ENCODE measurements at places on chromosomes 3 and 15.

DNA sequence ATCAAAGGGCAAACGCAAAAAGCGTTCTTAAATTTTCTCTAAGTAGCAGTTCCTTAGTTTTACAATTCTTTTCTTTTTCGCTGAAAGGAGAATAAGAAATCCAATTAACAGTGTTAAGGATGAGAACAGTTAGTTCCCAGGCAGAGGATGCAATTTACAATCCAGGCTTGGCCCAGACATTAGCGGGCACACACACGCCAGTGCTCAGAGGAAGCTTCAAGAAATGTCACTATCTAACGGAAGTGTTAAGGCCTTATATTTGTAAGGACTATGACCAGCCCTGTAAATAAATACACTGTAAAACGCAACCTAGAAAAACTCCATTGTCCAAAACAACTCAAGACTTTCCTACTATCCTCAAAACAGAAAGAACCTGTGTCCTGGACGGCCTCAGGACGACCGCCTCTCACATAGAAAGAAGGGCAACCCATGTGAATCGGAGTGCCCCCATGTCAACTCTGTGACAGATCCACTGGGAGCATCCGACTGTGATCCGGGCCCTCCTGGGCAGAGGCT is 1.3 kb downstream of the ACAP2 start:
- DNase-seq = no peak

DNA sequence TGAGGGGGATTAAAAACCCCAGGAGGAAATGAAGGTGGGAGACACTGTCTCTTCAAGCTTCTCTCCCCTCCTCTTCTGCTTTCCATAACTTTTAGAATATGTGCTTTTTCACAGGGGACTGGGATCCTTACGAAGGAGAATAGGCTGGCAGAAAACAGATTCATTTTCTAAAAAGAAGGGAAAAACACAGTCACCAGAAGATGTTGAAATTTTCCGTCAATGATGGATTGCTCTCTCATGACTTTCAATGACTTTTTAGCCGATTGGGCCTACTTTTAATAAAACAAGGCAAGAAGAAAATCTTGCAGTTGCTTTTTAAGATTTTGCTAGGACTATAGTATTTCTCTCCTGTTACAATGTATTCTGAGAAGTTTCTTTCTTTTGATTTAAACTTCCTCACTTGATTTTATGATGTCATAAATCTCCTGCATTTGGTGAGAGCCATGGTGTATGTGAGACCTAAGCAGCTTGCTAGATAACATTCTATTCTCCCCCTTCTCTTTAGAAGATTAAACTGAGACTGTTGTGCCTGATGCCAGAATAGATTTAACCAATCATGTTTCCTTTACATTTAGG is 241.2 kb downstream of the FEZF2 start:
- DNase-seq = no peak

- DNase-seq = no peak
These were observed 30.1 kb downstream of the POPDC2 start for GRCh38 chr3:119630128-119630879.

- no peak for DNase-seq
These were observed 82.0 kb downstream of the CHCHD4 start for GRCh38 chr3:14042680-14043079.

GRCh38 chr15:75069301-75069925 is 46.0 kb downstream of the PPCDC start:
- DNase-seq = no peak

- DNase-seq = no peak
These were observed 25.2 kb upstream of the IQSEC1 start for GRCh38 chr3:13098192-13098988.

GRCh38 chr3:132009241-132009640 is 25.6 kb downstream of the CPNE4 start:
- DNase-seq = no peak

DNA sequence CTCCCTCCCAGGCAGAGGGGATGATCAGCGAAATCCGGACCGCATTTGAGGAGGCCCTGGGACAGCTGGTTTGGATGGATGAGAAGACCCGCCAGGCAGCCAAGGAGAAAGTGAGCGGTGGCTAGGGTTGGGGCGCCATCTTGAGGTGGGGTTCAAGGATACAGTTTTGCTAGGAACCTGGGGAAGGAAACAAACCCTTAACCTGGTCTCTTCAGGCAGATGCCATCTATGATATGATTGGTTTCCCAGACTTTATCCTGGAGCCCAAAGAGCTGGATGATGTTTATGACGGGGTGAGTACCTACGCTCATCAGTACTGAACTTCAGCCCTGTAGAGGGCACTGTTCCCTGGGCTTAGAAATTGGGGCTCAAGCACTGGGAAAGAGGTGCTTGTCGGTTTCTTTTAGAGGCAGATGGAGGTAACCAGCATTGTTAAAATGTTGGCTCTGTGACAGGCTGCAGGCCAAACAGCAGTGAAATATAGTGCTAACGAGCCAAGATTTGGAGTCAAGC is 9.6 kb upstream of the PSMD2 start:
- no peak for DNase-seq

GRCh38 chr3:27216955-27217552 is 152.1 kb downstream of the NEK10 start:
- no peak for DNase-seq

DNA sequence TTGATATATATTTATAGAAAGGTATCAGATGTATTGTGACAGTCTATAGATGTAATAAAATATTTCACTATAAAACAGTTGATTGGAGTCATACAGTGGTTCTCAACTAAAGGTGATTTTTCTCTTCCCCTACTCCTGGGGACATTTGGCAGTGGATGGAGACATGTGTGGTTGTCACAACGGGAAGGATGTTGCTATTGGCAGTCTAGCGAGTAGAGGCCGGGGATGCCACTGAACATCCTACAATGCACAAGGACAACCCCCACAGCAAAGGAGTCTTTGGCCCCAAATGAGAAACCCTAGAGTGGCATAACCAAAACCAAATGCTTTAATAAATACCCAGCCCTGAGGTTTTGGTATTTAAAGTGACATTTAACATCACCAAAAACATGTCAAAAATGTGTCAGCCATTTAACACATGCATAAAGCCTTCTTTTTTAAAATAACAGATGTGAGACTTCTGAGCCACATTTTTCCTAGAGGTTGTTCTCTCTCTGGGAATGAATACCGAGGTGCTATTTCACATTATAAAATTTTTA is 367.5 kb downstream of the PTPRG start:
- DNase-seq = no peak

- no peak for DNase-seq
These were observed 140.2 kb upstream of the SETMAR start for GRCh38 chr3:4163011-4163410.

- no peak for DNase-seq
These were observed 53.2 kb downstream of the NIPA2 start for GRCh38 chr15:22891426-22892210.

GRCh38 chr3:7410782-7411181 is 549.9 kb downstream of the GRM7 start:
- no peak for DNase-seq

DNA sequence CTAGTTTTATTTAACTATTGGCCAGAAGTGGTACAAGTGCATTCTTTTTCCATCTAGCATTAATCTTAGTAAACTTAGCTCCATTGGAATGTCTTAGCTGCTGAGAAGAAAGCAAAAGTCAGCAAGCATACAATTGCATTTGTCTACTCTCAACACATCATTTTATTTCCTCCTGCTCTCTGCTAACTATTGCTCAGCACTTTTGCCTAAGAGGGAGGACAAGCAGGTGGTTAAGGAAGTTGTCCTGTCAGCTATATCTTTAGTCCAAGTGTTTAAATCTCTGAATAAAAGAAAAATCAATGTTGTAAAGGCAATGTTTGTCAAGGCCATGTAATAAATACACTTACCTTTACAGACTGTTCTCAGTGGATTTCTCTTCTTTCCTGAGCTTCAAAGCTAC is 51.0 kb downstream of the FHIT start:
- DNase-seq = no peak

DNA sequence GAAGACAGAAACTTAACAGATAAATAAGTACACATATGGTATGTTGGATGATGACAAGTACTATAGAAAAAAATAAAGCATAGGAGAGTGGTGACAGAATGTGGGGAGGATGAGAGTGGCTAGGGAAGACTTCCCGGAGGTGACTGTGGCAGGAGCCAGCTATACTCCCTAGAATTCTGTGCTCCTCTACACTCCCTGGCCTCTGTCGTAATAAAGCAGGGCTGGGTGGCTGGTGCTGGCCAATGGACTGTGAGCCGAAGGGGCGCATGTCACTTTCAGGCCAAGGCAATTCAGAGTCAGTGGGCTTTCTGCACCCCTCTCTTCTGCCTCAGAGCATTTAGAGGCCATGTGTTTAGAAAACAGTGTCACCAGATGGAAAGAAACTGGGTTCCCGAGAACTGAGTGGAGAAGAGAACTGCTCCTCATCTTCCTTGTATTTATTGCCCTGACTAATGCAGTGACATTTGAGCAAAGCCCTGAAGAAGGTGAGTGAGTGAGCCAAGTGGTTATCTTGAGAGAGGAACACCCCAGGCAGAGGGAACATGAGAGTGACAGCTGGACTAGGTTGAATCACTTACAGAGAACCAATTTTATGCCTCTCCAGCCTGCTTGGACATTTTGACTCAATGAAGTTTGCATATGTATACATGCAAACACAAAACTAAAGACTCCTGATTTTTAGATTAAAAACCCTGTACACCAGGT is 5.2 kb upstream of the VPS8 start:
- no peak for DNase-seq

GRCh38 chr3:29335438-29335837 is 54.6 kb downstream of the RBMS3 start:
- peak; percentile 70 for DNase-seq

- no peak for DNase-seq
These were observed 26.0 kb upstream of the MRPS22 start for GRCh38 chr3:139317660-139318430.

DNA sequence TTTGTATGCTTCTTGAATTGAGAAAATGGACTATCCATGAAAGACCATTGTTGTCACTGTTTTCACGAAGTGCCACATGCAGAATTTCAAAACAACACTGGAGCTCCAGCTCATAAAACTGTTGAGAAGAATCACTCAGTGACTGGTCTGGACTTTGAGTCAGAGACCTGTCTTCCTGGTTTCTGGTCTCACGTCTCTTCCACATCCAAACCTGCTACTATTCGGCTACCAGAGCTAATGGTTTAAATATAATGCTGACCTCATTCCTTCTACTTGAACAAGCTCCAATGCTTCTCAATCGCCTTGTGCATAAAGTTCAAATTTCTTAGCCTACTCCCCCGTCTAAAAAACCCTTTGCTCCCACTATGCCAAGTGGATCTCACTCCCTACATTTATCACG is 227.9 kb upstream of the NR2F2 start:
- no peak for DNase-seq

DNA sequence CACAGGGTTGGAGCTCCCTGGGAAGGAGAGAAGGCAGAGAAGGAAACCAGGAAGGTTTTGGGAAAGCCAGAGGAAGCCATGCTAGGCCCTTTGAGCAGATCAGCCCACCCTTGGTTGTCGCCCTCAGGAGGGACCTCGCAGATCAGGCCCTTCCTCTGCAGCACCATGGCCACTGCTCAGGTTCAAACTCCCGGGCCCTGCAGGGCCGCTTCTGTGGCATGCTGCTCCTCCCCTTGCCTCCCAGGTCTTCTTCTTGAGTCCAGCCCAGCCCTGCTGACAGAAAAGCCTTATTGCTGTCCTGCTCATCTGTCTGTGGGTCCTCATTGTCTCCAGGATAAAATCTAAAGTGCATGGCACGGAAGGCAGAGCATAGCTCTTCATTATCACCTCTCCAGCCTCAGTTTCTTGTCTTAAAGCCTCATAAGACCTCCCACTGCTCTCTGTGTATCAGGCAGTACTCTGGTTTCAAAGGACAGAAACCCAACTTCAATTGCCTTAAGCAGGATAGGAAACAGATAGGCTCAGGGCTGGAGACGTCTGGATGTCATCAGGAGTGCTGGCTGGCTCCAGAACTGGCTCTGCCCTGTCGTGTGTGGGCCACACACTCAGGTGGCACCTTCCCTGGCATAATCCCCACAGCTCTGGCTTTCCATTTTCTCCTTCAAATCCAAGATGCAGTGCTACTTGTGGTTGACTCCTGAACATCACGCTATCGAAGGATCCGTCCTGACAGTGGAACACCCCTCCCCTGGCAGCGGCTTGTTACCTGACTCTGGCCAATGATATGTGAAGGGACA is 118.5 kb downstream of the EEFSEC start:
- no peak for DNase-seq

DNA sequence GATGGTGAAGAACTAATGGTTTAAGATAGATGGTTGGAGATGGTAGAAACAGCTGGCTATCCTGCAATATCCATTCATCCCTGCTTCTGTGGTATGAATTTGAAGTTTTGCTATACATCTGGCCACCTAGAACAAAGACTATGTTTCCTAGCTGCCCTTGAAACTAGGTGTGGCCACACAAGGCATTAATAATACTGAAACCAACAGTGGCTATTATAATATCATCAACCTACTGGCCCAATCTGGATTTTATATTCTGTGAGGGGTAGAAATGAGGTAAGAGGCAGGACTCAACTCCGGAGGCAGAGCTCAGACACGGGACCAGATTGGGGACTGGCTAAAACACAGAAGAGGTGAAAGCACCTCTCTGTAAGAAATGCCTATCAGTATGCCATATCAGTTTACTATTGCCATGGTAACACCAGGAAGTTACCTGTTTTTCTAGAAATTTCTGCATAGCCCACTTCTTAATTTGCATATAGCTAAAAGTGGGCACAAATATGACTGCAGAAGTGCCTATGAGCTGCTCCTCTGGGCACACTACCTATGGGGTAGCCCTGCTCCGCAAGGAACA is 8.4 kb downstream of the IFT80 start:
- no peak for DNase-seq

- DNase-seq = no peak
These were observed 1010.1 kb downstream of the ROBO1 start for GRCh38 chr3:78757731-78758130.

DNA sequence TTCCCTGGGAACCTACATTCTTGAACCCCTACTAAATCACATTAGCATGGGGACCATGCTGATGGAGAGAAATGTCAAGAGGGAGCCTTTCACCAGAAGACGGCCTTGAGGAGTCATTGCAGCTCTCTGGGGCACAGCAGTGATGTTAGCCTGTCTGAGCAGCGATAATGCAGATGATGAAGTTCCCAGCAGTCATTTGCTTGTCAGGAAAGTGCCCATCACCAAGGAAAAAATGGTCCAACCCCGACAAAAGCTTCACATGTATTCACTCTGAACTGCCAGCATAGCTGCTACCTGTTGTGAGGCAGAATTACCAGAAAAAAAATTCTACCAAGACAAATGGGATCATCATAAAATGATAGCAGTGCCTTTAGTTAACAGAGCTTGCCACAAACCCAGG is 238.4 kb upstream of the UMPS start:
- DNase-seq = no peak

- DNase-seq = no peak
These were observed 742.4 kb downstream of the NAALADL2 start for GRCh38 chr3:175601521-175601920.

- no peak for DNase-seq
These were observed 115.1 kb downstream of the ULK4 start for GRCh38 chr3:41846850-41847249.

All from right renal cortex interstitium (tissue), 3 donors.